ENCODE measurements at places on chromosomes 4 and X.
A peak's percentile ranks its signal among the peaks of the same experiment; 100 is the strongest.

DNA sequence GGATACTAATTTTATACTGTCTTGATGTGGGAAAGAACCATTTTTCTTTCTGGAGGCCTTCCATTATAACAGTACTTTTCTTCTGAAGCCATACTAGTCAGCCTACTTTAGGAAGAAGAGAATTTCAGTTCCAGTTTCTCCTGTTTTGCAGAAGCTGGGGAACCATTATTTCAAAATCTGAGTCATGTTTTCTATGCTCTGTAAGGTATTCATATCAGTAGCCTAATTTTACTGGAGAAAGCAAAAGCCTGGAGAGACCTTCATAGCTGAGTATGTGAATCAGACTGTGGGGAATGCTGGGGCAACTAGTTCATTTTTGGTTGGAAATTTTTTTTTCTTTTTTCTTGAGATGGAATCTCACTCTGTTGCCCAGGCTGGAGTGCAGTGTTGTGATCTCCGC lies 22.4 kb downstream of the AFF1 start:
- DNase-seq = no peak

DNA sequence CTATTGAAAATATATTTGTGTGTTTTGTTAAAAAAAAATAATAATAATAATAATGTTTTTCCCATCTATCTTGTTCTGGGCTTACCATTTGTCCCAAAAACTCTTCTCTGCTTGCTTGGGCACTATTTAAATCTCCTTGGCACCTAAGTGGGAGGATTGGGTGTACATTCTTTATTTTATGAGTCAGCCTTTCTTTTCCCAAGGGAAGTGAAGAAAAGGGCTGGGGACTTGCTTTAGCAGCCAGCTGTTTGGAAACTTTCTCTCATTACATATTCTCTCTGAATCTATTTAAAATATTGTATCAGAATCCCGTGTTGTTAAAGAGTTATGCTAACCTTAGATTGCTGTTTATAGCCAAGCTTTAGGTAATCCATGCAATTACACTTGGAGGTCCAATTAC lies 2332.4 kb downstream of the ARAP2 start:
- no peak for DNase-seq

- DNase-seq = no peak
Measured at GRCh38 chrX:22985958-22986357, 13.8 kb upstream of the DDX53 start.

GRCh38 chrX:44585866-44586265 lies 43.2 kb upstream of the FUNDC1 start:
- DNase-seq = no peak

DNA sequence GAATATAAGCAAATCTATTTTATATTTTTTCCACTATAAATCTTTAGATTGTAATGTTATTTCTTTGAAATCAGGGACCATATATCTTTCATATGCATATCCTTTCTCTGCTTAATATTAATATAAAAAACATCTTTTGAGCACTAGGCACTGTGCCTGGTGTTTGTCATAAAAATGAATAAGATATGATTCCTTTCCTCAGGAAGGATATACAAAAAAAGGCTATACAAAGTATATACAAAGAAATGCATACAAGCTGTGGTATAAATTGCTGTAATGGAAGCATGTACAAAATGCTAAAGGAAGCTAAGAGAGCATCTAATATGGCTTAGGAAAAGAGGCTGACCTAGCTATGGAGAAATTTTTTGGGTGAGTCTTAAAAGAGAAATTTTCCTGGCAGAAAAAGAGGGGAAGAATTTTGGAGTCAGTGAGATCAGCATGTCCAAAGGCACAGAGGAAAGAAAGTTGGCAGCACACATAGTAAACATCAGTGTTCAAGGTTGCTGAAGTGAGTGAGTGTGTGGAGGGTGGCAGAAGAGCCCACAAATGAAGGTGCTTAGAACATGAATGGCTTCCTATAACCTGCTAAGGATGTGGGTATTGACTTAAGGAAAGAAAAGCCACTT lies 500.0 kb downstream of the SPRY1 start:
- DNase-seq = no peak

DNA sequence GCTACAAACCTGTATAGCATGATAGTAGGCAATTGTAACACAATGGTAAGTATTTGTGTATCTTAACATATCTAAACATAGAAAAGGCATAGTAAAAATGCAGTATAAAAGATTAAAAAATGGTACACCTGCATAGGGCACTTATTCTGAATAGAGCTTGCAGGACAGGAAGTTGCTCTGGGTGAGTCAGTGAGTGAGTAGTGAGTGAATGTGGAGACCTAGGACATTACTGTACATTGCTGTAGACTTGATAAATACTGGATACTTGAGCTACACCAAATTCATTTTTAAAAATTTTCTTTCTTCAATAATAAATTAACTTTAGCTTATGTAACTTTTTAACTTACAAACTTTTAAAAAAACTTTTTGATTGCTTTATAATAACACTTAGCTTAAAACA lies 68.2 kb upstream of the MAML3 start:
- no peak for DNase-seq

DNA sequence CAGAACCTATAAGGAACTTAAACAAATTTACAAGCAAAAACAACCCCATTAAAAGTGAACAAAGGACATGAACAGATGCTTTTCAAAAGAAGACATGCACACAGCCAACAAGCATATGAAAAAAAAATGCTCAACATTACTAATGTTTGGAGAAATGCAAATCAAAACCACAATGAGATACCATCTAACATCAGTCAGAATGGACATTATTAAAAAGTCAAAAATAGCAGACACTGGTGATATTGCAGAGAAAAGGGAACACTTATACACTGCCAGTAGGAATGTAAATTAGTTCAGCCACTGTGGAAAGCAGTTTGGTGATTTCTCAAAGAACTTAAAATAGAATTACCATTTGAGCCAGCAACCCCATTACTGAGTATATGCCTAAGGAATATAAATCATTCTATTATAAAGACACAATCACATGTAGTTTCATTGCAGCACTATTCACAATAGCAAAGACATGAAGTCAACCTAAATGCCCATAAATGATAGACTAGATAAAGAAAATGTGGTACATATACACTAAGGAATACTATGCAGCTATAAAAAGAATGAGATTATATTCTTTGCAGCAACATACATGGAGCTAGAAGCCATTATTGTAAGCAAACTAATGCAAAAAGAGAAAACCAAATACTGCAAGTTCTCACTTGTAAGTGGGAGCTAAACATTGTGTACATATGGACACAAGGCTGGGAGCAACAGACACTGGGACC lies 1509.4 kb downstream of the TECRL start:
- no peak for DNase-seq

DNA sequence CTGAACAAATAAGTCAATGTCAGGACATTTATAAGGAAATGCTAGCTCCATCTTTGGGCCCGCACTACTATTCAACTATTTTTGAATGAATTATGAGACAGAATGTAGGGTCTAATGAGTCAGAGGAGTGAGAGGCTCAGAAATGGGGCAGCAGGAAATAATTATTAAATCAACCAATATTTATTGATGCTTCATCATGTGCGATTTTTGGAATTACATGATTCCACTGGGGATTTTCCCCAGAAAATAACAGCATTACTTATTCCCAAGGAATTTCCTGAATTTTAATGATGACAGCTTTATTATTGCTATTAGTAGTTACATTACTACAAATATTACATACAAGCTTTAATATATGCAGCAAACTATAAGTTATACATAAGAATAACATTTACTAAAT lies 49.3 kb upstream of the PHF8 start:
- no peak for DNase-seq

DNA sequence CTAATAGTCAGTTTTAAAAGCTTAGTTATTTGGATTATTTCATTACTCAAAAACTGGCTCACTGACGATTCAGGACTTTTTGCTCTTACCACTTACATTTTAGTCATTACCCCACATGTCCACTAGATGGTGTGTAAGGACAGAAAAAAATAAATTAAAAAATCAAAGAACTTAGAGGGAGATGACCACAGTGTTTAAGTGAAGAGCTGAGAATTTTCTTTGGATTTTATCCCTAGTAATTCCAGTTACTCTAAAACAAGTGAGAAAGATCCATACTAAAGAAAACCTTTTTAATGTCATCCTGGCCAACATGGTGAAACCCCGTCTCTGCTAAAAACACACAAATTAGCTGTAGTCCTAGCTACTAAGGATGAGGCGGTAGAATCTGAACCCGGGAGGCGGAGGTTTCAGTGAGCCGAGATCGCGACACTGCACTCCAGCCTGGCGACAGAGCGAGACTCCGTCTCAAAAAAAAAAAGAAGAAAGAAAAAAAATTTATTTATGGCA lies 26.4 kb upstream of the TMPRSS11B start:
- DNase-seq = no peak

DNA sequence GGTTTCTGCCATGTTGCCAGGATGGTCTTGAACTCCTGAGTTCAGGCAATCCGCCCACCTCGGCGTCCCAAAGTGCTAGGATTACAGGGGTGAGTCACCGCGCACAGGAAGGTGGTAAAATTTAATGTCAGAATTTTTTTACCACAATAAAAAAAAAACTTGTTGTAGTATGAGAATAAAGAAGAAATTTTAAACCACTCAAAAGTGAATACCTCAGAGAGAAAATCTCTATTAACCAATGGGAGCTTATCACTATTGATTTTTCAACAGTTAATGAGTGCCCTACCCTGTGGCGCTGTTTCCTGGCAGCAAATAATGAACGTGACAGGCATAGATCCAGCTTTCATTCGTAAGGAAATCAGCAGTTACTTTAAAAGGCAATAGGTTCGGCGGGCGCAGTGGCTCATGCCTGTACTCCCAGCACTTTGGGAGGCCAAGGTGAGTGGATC lies 32.7 kb upstream of the SLC25A4 start:
- DNase-seq = no peak

GRCh38 chr4:102165584-102165983 lies 179.7 kb downstream of the SLC39A8 start:
- DNase-seq = no peak

GRCh38 chrX:107845625-107846024 lies 20.0 kb downstream of the MID2 start:
- no peak for DNase-seq

DNA sequence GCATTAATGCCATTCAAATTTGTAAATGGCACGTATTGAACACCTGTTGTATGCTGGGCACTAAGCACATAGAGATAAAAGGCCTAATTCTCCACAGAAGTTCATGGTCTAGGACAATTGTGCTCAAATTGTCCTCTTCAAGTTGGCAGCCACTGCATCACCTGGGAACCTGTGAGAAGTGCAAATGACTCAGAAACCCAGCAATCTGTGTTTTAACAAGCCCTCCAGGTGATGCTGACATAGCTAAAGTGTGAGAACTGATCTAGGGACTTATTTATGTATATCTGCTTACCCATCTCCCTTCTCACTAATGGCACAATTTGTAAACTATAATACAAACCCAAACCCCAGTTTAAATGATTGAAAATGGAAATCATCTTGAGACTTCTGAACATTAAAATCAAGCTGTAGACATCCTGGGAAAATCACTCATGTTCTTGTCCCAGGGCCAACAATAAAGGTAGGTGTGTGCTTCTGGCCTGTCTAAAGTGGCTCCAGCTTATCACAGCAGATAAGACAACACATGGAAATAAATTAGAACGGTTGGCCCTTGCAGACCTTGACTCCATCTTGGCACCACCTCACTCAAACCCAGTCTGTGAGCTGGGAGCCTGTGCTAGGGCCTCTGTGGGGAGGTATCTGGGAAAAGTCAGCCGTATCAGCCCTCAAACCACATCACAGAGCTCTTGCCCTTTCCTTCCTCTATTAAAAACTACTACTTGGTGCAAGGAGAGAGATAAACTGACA lies 46.8 kb downstream of the UCHL1 start:
- no peak for DNase-seq

DNA sequence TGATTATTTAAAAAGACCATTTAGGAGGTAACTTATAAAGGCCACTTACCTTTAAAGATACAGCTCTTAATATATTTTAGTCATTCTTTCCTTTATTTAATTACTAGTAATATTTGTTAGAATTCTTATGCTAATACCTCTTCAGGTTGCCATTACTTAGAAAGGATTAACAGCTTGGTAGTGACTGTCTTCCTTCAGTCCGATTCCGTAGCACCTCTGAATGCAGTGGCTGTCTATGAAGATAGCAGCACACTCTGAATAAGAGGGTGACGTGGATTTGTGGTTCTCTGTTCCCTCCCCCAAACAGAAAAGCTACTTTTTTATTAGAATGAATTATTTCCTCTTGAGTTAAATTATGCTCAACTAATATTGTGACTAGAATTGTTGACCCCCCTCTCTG lies 92.6 kb upstream of the TENM3 start:
- DNase-seq = no peak

DNA sequence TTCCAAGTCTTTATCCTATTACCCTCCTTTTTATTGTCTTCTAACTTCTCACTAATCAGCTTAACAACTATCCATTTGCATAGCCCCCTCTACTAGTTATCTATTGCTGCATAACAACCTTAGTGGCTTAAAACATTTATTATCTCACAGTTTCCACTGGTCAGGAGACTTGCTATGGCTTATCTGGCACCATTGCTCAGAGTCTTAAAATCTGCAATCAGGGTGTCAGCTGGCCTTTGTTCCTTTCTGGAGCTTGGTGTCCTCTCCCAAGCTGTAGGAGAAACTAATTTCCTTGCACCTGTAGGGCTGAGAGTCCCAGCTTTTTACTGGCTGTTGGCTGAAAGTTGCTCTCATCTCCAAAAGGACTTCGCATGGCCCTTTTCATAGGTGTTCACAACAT lies 137.0 kb upstream of the SMIM31 start:
- no peak for DNase-seq

DNA sequence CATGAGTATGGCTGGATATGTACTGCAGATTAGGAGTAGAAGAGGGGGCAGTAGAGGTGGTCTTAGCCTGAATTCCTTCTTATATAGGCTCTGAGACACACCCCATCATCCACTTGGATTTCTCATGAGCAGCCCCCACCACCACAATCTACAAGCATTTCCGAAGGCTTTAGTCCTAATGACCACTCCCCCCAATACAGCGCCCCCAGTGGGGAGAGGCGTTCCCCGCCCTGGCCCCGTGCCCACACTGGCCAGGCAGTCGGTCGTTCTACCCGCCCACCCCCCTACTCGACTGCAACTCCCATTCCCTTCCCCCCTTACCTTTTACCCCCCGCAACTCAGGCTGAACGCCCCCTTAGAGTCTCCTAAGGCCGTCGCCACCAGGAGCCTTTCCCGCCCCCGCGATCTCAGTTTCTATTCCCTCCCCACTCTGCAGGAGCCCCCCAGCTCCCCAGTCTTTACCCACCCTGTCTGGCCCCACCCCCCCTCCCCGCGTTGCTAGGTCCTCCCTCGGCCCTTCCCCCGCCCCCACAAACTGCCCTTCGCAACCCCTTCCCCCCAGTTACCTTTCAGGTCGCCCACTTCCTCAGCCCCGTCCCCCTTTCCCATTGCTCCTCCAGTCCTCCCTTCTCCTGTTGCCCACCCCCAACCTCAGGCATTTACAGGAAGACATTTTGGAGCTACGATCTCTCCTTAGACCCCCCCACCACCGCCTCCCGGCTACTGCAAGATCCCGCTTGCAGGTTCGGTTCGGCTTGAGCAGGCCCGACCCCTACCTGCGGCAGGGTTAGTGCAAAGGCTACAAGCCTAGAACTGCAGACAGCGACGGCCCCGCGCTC lies 468 bp downstream of the ZMYM3 start:
- DNase-seq = peak; percentile 13

GRCh38 chr4:1495416-1496115 lies 89.3 kb upstream of the NKX1-1 start:
- DNase-seq = no peak
